ENCODE measurements at places on chromosomes 16 and 17. TPM values are rescaled to one million over a fixed set of nuclear protein-coding genes. Genes with fewer than 3 reads are reported as not detected.

DNA sequence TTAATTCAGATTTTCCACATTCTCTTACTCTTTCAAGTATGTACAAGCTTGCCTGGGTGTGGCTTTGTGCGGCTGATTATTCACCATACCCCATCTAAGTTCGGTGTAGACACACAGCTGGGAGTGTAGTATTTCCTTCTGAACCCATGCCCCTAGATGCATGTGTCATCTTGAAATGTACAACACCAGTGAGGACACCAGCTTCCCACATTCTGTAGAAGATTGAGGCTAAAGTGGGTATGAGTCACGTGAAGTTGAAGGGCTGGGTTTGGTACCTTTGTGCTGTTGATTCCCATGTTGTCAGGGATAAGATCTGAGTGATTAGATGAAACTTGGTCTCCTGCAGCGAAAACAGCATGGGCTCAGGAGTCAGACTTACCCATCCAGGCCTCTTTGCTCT lies 14.6 kb upstream of the DHX8 start:
- DNase-seq: no peak

The KRTAP2-2 gene
- not detected for polyA plus RNA-seq

The KAT8 gene
- polyA plus RNA-seq: 87.0 TPM

The TNFSF13 gene
- polyA plus RNA-seq: 33.1 TPM
